Epithelial cell of alveolus of lung (primary cell): ENCODE measurements at places on chromosomes 12 and 14. TPM values are rescaled to one million over a fixed set of nuclear protein-coding genes. Genes with fewer than 3 reads are reported as not detected.

ITGB7 gene
- not detected in 2 replicates for total RNA-seq

IFNG-AS1 gene
- total RNA-seq: not detected in 2 replicates

PMCH gene
- total RNA-seq: not detected in 2 replicates

POU6F1 gene
- 2.6 and 7.0 TPM in 2 replicates for total RNA-seq

PLEKHG7 gene
- total RNA-seq: 0.13 TPM in 1 of 2 replicates, not detected in the other

AQP5 gene
- not detected in 2 replicates for total RNA-seq

PZP gene
- total RNA-seq: under 0.01 TPM in 1 of 2 replicates, not detected in the other

PEBP1 gene
- total RNA-seq: 192 and 254 TPM in 2 replicates

CCDC184 gene
- 1.8 and 3.7 TPM in 2 replicates for total RNA-seq

RASAL1 gene
- not detected in 2 replicates for total RNA-seq

LRRC43 gene
- 0.13 and 0.16 TPM in 2 replicates for total RNA-seq

MYH6 gene
- total RNA-seq: not detected in 2 replicates

ADSS1 gene
- 2.6 and 24.9 TPM in 2 replicates for total RNA-seq

OR4K17 gene
- total RNA-seq: not detected in 2 replicates

LHX5 gene
- total RNA-seq: not detected in 2 replicates

POTEM gene
- not detected in 2 replicates for total RNA-seq

ASCL1 gene
- not detected in 2 replicates for total RNA-seq

GNG2 gene
- 56.8 and 93.2 TPM in 2 replicates for total RNA-seq
